ENCODE measurements at places on chromosomes 7 and 10.

DNA sequence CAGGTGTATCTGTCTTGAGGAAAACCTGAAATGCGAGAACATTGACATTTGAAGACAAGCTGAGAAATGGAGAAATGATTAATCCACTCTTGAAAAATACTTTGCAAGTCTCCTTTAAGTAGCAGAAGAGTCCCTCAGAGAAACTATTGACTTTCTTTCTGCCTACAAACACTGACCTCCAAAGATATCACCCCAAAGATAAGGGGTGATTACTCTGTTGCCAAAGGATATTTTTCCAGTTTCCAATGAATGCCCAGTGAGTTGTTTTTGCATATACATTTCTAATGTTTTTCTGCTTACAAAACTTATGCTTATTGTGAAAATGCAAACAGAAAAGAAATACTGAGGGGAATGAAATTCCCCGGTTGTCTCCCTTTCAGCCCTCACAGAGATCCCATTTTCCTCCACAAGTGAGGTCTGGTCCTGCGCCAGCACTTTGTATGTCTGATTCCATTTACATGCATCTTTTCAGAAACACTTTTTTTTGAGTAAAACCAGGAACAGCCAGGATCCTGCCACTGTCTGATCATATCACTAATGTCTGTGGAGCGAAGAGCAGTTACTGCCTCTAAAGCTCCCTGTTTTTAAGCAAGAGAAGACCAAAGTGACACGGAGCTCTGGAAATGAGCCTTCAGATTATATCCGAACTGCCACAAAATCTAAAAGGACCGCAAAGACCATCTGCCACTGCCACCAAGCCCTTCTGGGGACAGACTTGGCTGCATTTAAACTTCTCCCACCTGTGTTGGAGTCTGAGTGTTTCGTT is 82.9 kb upstream of the PDCD4 start:
- DNase-seq, result peak; percentile 85

DNA sequence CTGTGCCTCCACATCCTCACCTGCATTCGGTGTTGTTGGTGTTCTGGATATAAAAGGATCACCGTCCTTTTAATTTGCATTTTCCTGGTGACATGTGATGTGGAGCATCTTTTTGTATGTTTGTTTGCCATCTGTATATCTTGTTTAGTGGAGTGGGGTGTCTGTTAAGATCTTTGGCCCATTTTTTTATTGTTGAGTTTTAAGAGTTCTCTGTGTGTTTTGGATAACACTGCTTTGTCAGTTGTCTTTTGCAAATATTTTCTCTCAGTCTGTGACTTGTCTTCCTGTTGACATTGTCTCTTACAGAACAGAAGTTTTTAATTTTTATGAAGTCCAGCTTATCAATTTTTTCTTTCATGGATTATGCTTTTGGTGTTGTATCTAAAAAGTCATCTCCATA is 38.5 kb downstream of the DYNC2I1 start:
- no peak for DNase-seq

GRCh38 chr7:155590215-155591018 is 44.1 kb upstream of the CNPY1 start:
- no peak for DNase-seq

GRCh38 chr7:112985377-112985987 is 101.1 kb downstream of the GPR85 start:
- DNase-seq, result peak; percentile 84

GRCh38 chr7:136045992-136046391 is 68.8 kb upstream of the MTPN start:
- DNase-seq, result no peak

- DNase-seq, result no peak
These were observed 11.2 kb upstream of the PRDX3 start for GRCh38 chr10:119189811-119190282.

DNA sequence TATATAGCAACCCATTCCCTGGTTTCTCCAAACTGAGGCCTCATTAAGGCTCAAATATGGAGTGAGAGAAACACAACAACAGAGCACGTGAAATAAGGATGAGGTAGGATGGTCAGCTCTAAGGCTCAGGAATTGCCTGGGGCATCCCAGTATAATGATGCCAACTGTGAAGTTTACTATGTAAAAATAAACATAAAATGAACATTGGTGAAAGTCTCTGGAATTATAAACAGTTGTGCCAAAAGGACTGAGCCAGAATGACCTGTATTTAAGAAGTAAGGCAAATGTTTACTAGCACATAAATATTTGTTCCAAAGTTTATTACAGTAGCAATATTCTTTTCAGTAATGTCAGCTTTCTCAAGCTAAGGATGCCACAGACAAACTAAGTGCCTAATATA is 64.6 kb downstream of the ZNF680 start:
- no peak for DNase-seq

DNA sequence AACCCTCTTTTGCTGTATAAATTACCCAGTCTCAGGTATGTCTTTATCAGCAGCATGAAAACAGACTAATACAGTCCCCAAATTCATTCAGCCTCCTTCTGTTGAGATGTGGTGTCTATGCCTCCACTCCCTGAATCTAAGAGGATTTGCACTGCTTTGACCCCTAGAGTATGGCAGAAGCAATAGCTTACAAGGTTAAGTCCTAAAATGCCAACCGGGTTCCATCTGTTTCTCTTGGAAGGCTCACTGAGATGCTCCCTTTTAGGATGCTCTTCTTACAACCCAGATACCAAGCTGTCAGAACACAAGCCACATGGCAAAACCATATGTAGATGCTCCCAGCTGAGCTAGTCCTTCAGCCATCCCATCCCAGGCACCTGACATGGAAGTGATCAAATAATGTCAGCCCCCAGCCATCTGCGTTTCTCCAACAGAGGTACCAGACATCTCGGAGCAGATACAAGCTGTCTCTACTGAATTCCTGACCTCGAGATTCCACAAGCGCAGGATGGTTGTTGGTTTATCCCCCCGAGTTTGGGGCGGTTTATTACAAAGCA is 20.2 kb downstream of the CALN1 start:
- no peak for DNase-seq

GRCh38 chr7:43014406-43014805 is 82.2 kb downstream of the MRPL32 start:
- DNase-seq, result no peak

- no peak for DNase-seq
These were observed 126.5 kb upstream of the VKORC1L1 start for GRCh38 chr7:65746398-65746669.

GRCh38 chr10:11004144-11005077 is 13.3 kb upstream of the CELF2 start:
- DNase-seq, result no peak

GRCh38 chr7:98202367-98203195 is 8.7 kb upstream of the BHLHA15 start:
- DNase-seq, result no peak
